ENCODE measurements at places on chromosomes 1 and 21. TPM values are rescaled to one million over a fixed set of nuclear protein-coding genes. Genes with fewer than 3 reads are reported as not detected.

Gene TDRD5
- total RNA-seq = 0.34 TPM

DNA sequence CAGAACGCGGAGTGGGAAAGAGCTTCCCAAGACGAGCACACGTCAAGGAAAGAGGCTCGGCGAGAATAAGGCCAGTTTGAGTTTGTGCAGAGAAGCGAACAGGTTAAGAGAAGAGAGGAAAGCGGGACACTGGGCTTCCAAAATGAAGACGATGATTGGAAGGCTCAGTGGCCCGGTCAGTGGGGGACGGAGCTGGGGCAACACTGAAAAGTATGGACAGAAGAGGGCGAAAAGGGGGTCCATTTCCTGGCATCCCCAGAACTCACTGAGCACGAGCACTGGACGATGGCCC lies 258 bp downstream of the CCT3 start:
- no peak for DNase-seq

GRCh38 chr1:238466459-238466858 lies 575.7 kb upstream of the ZP4 start:
- no peak for DNase-seq

DNA sequence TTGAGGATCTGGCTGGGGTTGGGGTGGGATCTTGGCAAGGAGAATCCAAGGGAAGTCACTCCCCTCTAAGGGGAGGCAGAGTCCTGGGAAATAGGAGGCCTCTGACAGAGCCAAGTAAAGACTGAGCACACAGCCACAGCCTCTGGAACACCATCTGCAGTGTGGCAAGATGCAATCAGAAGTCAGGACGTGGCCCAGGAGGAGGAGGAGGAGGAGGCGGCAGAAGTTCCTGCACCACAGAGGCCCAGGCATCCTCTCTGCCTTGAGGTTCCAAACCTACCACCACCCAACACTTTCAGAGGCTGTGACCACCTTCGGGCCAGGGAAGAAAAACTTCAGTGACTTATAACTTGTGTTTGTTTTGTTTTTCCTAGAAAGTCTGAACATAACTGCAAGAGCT lies 23.7 kb upstream of the KCNE2 start:
- no peak for DNase-seq

Gene PRDM16
- total RNA-seq = 5.6 TPM

GRCh38 chr21:37984416-37984815 lies 68.2 kb upstream of the KCNJ6 start:
- DNase-seq = no peak

DNA sequence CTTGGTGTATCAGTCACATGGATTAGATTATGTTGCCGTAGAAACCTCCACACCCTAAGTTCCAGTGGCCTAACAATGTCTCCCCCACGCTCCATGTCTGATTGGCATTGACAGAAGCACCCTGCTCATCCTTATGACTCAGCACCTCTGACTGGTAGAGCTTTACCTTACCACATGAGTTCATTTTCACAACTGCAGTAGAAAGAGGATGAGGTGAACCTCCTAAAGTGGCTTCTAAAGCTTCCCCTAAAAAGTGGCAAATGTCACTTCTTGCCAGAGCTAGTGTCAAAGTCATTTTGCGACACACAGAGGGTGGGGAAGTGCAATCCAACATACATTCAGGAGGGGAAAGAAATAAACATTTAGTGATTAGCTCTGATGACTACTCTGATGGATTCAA lies 30.6 kb upstream of the LYPD8 start:
- no peak for DNase-seq

GRCh38 chr1:184112176-184112948 lies 60.8 kb downstream of the TSEN15 start:
- no peak for DNase-seq

- DNase-seq = no peak
Measured at GRCh38 chr1:227895828-227896685, 51.7 kb downstream of the WNT9A start.

Gene RGS16
- total RNA-seq = 2.9 TPM

Gene TMEM240
- total RNA-seq = 2.8 TPM

GRCh38 chr1:157348538-157349480 lies 203.5 kb downstream of the FCRL5 start:
- no peak for DNase-seq

Data from kidney epithelial cell (primary cell).